Kidney capillary endothelial cell (primary cell): ENCODE measurements at places on chromosomes 13 and 19.

GRCh38 chr19:45637890-45638667 is 1.1 kb downstream of the EML2 start:
- DNase-seq, result no peak

DNA sequence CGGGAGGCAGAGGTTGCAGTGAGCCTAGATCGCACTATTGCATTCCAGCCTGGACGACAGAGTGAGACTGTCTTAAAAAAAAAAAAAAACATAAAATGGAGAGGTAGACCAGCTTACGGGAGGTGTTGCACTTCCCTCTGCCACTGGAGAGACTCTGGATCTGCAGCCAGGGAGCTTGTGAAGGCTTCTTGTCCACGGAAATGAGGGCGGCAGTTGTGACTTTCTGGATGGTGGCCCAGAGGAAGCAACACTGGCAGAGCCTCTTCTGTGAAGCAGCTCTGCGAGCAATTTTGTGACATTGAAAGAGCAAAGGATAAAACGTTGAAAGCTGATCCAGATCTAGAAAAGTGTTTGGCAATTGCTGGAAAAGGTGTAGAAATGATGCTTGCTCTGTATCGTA is 10.4 kb downstream of the SPINT2 start:
- no peak for DNase-seq

- DNase-seq, result no peak
Observed at GRCh38 chr19:755063-755462, 4.2 kb downstream of the MISP start.

DNA sequence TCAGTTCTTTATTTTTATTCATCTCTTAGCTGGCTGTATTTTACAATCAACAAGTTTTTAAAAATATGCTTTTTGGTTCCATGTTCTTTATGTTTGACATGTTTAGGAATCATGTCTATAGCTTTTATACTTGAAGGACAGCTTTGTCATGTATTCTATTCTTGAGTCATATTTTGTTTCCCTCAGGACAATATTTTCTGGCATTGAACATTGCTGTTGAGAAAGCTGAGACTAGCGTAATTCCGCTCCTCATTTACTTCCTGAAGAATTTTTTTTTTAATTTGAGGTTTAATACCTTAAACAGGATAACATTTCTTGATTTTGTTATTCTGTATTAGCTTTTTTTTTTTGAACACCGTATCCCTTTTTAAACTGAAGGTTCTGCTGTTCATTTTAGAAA is 53.2 kb downstream of the RB1 start:
- no peak for DNase-seq

GRCh38 chr19:1621574-1621973 is 16.3 kb upstream of the UQCR11 start:
- DNase-seq, result no peak

DNA sequence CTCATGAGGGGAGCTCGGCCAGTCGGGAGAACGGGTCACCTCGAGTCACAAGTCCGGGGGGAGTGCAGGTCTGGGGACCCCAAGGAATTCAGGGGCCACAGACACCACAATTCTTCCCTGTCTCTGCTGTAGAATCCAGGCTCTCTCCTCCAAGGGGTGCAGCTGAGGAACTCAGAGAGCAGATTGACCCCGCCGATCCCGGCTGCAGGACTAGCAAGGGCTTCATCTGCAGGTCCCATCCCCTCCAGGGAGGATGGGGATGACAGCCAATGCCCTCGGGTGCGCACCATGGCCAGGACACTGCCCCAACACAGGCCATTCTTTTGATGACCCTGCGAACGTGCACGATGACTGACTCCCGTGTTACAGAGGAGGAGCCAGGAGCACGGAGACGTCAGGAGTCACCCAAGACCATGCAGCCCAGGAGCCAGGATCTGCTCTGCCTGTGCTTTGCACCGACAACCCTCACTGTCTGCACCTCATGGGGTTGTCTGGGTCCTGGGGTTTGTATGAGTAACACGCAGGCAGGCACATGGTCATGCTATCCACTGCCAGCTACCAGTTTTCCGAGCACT is 48.5 kb upstream of the TUBGCP3 start:
- DNase-seq, result no peak

DNA sequence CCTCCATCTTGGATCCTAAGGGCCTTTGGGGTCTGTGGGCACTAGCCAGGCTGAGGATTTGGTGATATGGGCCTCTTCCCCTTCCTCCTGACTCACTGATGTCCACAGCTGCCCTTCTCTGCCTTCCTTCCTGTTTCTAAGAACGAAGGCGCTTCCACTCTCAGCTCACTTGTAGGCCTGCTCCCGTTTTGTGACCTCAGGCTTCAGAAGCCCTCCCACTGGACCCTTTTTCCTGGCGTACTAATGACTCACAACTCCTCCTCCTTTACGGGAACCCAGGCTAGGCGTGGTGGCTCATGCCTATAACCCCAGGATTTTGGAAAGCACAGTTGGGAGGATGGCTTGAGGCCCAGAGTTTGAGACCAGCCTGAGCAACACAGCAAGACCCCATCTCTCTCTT is 55.6 kb downstream of the TMED1 start:
- DNase-seq, result peak; percentile 96

DNA sequence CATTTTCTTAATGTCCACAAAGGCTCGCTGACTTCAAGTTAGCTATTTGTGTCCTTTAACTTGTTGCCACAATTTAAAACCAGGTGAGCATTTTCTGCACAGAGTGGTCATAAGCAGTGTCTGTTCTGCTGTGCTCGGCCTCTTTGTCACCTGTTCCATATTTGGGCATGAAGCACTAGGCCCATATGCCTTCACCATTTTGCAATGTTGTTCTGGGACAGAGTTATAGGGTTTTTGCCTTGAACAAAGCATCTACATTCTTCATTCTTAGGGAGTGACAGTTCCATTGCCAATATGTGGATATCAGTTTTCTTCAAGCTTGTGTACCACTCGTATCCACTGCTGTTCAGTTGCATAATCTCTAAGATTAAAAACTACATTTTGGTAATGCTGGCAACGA is 56.1 kb downstream of the LRCH1 start:
- DNase-seq, result no peak

DNA sequence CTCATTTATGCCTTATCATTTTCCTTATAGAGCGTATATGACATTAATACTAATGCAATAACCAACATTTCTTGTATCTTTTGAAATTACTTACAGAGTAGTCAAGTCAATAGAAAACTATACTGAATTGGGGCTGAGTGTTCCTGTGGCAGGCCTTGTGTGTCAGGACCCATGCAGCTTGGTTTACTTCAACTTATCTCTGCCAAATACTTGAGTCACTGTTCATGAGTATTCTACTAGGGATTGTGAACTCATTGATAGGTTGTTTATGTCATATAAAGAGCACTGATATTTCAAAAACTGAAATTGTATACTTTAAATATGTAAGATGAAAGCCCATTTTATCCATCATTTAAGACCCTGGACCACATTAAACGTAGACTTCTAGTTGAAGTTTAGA is 688.6 kb upstream of the SLITRK1 start:
- DNase-seq, result no peak

DNA sequence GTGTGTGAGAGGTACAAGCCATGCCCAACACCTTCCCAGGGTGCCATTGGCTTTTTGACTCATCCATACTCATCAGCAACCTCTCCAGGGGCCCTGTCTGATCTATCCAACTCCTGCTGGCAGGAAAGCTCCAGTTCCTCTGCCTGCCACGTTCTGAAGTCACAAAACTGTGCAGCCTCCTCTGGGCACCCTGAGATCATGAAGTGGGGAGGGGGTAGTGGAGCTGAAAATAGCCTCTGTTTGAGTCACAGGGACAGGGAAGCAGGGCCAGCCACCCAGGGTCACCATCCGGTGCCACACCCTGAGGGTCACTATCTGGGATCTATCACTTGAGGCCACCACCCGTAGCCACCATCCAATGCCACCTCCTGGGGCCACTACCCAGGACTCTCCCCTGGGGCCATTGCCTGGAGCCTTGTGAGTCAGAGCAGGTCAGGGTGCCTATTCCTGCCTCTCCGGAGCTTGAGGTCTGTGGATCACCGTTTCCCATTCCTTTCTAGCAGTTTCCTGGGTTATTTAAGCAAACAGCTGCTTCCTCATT is 172.1 kb downstream of the NUFIP1 start:
- DNase-seq, result peak; percentile 36

DNA sequence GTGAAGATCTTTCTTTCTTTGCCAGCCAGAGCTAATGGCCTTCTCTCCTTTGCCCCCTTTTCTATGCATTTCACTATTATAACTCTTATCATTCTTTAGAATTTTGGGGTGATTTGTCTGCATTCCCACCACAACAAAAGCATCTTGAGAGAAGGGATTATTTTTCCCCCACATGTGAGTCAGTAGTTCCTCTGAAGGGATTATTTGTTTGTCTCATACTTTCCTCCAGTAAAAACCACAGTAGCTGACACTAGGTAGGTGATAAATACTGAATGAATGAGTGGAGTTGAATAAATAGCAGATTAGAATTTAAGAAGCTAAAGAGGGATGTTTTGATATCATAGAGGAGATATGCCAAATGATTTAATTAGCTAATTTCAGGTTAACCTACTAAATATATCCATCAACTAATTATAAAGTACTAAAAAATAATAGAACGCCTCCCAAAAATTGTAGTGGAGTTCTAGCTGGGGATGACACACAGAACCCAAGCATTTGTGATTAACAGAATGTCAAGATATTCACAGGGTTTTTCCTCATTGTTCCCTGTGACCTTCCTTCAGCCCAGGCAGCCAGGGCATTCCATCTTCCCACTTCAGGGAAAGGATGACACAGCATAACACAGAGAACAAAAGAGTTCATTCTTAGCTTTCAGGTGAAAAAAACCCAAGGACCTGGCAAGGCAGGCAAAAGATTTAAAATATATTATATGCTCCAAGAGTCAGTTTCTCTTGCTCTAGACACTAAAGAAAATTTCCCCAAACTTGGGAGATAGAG is 3.5 kb upstream of the TBC1D4 start:
- no peak for DNase-seq

- no peak for DNase-seq
Observed at GRCh38 chr19:11566164-11566563, 7.1 kb upstream of the ELOF1 start.

- peak; percentile 89 for DNase-seq
Observed at GRCh38 chr19:38831142-38831605, 420 bp downstream of the ECH1 start.

DNA sequence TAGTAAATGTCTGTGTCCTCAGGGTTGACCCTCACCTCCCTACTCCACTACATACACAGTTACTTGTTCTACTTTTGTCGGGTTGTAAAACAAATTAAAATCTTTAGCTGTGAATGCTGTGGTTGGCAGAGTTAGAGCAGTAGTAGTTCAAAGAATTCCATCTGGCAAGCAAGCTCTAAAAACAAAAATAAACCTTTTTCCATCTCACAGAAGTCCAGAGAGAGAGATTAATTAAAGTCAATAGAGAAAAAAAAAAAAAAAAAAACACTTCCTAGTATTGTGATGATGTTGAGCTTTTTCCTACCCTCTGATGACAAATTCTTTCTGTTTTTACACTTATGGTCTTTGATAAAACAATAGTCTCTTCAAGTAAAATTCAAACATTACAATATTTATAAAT is 338.4 kb downstream of the PCDH17 start:
- no peak for DNase-seq

DNA sequence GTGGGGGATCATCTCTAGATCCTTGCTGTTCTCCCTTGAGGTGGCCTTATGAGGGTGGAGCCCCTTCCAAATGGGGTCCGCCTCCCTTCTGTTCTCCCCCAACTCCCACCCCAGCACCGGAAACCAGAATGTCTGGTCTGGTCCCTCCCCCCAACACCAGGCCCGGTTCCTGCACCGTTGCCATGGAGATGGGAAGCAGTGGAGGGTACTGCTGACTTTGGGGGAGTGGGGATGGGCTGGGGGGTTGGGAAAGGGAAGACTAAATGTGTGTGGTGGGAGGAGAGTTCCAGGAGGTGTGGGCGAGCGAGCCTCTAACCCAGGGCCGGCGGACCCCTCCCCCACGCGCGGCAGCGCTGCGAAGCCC is 1.7 kb downstream of the SHANK1 start:
- DNase-seq, result no peak

DNA sequence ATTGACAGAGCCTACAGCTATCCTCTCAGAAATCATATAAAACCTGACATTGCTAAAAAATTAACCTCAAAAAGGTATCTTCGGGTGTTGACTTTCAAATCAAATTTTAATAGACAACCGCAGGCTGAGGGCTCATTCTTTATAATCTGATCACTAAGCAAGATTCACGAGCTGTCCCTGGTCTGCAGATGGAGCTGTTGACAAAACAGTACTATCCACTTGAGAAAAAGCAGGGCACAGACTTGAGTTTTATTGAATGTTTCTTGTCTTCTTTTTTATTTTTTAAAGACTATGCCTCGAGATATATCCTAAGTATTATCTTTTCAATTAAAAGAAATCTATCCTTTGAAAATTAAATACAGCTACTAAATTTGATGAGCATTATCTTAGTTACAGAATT is 540.5 kb downstream of the PCDH9 start:
- peak; percentile 24 for DNase-seq

- no peak for DNase-seq
Observed at GRCh38 chr13:46345866-46346265, 41.2 kb downstream of the RUBCNL start.

DNA sequence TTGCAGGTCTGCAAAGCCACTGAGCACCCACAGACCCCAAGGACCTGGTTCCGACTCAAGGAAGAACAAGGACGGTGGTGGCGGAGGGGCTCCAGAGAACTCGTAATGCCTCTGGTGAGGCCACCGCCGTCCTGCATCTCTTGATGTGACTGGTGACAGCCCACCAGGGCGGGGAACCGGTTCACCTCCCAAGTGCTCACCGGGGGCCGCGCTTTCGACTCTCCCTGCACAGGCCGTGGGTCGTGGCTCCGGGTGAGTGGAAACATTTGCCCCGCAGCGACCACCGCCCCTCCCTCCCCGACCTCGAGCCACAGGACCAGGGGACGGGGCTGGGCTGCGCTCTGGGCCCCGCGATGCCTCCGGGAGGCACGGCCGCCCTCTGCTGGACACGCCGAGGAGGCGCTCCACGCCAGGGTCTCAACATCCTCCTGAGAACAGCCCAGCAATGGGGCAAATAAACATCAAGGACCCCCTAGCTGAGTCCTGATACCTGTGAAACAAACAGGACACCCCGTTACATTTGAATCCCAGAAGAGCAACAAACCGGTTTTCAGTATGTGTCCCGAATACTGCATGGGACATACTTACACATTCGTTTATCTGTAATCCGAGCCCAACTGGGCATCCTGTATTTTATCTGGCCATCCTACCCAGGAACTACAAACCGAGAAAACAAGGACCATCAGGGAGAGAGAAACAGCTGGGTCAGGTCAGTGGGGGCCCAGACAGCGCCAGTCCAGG is 3.9 kb upstream of the PLPP2 start:
- DNase-seq, result peak; percentile 34

GRCh38 chr13:61880578-61881283 is 465.1 kb upstream of the PCDH20 start:
- no peak for DNase-seq

DNA sequence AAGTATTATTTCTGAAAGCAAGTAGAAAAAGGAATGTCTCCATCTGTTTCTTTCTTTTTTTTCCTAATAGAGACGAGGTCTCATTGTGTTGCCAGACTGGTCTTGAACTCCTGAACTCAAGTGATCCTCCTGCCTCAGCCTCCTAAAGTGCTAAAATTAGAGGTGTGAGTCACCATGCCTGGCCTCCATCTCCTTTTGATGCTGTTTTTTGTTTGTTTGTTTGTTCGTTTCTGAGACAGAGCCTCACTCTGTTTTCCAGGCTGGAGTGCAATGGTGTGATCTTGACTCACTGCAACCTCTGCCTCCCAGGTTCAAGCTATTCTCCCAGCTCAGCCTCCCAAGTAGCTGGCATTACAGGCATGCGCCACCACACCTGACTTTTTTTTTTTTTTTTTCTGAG is 14.5 kb upstream of the ABCC4 start:
- no peak for DNase-seq

GRCh38 chr13:42495255-42495654 is 78.7 kb upstream of the TNFSF11 start:
- DNase-seq, result no peak
